ENCODE measurements at places on chromosomes 13 and 19.

DNA sequence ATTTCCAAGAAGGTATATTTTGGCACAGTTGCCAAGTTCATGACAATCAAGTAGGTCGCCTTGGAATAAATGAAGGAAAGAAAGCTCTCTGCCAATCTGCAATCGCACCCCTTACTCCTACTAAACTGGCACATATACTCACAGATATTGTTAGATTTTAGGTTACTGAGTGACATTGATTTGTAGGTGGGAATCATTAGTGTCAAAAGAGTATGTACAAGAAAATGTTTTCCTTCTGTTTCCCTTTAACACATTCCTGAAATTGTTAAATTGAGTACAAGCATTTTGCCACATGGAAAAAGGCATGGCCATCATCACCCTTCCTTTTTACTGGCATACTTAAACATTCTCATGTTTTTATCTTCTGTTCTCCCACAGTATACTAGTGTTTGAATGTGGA, 2868.3 kb upstream of the PCDH20 start:
- DNase-seq, result no peak

DNA sequence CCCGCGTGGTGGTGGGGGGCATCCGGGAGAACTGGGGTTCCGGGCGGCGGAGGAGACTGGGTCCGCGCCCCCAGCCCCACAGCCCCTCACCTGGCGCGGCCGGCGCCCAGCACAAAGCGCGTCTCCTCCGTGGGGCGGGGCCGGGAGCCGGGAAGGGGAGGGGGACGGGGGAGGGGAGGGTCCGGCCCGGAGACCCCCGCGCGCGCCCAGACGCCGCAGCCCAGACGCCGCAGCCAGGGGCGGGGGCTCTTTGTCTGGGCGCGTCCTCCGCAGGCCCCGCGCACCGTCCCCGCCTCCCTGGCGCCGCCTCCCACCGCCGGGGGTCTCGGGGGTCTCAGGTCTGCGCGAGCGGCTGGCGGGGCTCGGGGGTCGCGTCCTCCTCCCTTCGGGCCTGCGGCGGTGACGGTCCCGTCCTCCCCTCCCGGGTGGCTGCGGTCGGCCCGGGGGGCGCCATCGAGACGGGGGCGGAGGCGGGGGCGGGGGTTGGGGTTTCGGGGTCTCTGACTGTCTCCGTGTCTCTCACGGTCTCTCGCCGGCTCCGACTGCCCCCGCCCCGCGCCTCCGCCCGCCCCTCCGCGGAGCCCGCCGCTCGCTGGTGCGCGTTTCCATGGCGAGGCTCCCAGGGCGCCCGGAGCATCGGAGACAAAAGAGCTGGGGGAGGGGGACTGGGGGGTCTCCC, at the start of gene PLPPR3:
TSS of gene PLPPR3 (minus strand) at position 131 of the 679 bp plus-strand sequence. CDS start 396 bp downstream, outside the sequence.
- DNase-seq, result no peak

GRCh38 chr19:53703361-53703760, 71.6 kb downstream of the DPRX start:
- DNase-seq, result no peak

- DNase-seq, result no peak
These were observed 2275.0 kb upstream of the PCDH20 start for GRCh38 chr13:63690672-63691071.

GRCh38 chr19:40321566-40322270, 26.5 kb downstream of the C19orf47 start:
- no peak for DNase-seq

DNA sequence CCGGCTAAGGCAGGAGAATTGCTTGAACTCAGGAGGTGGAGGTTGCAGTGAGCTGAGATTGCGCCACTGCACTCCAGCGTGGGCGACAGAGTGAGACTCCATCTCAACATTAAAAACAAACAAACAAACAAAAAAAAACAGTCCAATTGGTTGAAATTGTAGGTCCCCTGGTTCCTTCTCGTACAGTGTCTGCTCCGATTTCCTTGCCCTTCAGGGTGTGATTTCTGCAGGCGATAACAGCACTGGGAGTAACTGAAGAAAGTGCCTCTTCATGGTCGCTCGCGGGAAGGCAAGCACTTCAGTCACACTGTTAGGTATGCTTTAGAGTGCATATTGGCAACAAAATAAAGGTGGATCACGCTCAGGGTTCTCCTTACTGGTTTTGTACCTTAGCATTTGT, 39.7 kb downstream of the TPT1 start:
- DNase-seq, result no peak

- DNase-seq, result no peak
These were observed 28.0 kb downstream of the UPF1 start for GRCh38 chr19:18859676-18860301.

- no peak for DNase-seq
These were observed 101.8 kb upstream of the ZNF98 start for GRCh38 chr19:22523940-22524339.

GRCh38 chr13:22320991-22321390, 650.1 kb downstream of the FGF9 start:
- no peak for DNase-seq

- DNase-seq, result no peak
These were observed 109.1 kb downstream of the NALCN start for GRCh38 chr13:101307181-101307701.

DNA sequence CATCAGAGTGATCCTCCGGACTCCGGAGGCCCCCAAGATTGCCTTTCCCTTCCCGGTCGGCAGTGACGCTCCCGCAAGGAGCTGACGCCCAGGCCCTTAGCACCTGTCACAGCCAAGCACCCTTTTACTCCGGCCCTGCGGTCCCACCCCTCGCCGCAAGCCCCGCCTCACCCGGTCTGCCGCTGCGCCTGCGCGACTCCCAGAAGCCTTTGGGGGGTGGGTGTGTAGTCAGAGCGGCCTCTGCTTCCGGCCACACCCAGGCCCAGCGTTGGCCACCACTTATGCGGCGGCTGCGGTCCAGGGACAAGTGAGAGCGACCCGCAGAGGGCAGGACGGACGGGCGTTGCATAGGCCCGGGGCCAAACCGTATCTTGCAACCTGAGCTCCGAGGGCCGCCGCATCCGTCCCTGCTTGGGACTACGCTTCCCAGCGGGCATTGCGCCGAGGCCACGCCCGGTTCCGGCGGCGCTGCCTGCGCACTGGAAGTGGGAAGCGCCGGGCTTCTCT, 441 bp upstream of the ZFP28 start:
- peak; percentile 82 for DNase-seq

DNA sequence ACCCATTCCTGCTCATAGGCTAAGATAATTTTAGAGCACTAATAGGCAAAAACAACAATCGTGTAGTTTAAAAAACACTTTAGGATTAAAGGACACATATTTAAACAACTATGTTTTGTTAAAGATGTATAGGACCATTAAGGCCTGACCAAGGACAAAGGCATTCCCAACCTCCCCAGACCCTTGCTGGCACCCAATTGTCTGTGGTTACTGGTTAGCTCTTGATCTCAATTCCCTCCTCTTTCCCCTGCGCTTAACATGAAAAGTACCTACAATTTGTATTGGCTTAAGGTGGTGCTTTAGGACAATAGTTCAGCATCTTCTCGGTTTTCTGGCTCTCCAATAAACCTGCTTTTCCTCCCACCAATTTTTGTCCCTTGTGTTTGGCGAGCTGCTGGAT, 51.0 kb downstream of the TEX26 start:
- DNase-seq, result no peak

- DNase-seq, result no peak
These were observed 89.3 kb downstream of the DIAPH3 start for GRCh38 chr13:60074397-60074796.

DNA sequence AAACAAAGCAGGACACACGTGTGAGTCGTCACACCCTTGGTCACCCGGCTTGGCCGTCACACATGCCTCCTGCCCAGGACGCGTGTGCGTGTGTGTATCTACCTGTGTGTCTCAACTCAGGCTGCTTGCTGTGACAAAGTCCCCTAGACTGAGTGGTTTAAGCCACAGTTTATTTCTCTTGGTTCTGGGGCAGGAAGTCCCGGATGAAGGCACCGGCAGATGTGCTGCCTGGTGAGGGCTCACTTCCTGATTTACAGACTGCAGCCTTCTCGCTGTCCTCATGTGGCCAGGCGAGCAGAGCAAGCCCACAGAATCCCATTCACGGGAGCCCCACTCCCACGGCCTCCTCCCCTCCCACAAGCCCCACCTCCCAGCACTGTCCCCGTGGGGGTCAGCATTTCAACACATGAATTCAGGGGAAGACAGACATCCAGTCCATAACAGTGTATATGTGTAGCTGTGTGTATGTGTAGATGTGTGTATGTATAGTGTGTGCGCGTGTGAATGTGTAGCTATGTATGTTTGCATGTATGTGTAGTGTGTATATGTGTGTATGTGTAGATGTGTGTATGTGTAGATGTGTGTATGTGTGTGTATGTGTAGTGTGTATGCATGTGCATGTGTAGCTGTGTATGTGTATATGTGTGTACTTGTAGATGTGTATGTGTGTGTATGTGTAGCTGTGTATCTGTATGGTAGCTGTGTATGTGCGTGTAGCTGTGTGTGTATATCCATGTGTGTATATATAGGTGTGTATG, 51.5 kb downstream of the MCF2L start:
- DNase-seq, result no peak

- DNase-seq, result no peak
These were observed 73.8 kb upstream of the OLFM4 start for GRCh38 chr13:52954838-52955237.

DNA sequence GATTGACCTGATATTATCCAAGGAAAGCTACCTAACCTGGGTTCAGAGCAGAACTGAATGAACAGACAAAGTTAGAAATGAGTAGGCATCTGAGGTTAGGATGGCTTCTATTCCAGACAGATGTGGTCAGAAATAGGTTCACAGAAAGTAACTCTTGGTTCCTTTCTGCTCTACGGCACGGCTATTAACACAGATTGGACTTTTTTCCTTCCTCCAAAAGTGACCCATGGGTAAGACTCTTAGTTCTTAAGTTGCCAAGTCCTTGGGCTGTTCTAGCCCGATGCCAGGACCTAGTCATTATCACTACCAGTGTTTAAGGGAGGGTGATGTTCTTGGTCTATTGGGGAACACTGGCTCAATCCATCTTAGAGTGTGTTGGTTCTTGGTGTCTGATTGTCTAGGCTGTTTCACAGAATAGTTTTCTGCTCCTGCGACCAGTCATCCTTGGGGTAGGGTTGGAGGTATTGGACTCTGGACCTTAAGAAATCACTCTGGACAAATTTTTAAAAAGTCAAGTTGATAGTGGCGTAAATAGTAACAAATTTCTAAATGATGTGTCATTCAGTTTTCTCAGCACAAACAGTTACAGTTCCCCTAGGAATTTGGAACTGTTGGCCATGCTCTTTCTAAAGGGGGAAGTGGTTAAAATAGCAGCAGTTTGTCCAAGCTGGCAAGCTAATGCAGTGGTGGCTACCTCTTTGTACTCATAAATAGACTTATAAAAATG, 60.1 kb upstream of the MYCBP2 start:
- no peak for DNase-seq

GRCh38 chr13:42876270-42876714, 94.9 kb downstream of the FAM216B start:
- DNase-seq, result no peak

GRCh38 chr19:19406878-19407632, 1.6 kb downstream of the GATAD2A start:
- DNase-seq, result peak; percentile 66

GRCh38 chr19:44752123-44752815, 3.8 kb downstream of the BCL3 start:
- no peak for DNase-seq

DNA sequence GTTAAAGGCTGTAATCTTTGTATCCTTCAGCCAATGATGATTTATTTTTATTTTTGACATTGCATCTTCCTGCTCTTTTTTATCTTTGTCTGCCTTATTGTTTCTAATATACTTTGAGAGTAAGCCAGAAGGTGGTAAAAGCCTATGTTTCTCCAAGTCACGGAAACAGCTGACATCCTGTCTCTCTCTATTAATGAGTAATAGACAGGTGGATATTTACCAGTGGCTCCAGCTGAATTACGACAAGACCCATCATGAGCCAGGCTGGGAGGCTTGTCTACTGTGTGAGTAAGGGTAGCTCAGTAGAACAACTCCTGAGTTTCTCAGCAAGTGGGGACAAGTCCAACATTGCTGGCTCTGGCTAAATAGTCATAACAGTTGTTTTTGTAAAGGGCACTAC, 166.6 kb downstream of the NDFIP2 start:
- no peak for DNase-seq

- DNase-seq, result no peak
These were observed 23.4 kb downstream of the CEBPG start for GRCh38 chr19:33396701-33397535.

GRCh38 chr19:3636506-3636905, 9.9 kb upstream of the CACTIN start:
- no peak for DNase-seq

DNA sequence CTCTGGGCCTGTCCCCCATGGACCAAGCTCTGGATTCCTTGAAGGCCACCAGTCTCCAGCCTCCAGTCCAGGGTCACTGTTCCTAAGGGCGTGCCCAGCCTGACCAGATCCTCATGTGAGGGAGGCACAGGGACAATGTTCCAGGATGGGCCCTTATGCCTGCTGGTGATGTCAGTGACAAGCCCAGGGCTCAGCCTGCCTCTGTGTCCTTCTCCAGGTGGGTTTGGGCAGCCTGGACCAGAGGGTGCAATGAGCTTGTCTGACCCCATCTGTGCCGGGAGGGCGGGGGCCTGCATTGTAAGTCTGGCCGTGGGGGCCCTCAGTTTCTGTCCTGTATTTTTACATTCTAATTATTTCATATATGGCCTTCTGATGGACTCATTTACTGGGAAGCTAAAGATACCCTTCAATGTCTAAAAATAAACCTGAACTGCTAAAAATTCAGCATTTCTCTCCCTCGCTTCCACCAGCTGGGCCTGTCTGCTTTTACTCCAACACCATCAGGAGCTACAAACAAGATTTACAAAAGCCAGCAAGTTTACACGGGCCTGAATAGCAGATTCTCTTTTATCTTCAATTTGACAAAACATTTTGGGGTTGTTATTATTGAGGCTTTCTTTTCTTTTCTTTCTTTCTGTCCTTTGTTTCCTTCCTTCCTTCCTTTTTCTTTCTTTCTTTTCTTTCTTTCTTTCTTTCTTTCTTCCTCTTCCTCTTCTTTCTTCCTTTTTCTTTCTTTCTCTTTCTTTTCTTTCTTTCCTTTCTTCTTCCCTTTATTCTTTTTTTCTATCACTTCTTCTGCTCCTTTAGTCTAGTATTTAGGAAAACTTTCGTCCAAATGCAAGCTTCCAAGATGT, 34.2 kb upstream of the C19orf12 start:
- no peak for DNase-seq

DNA sequence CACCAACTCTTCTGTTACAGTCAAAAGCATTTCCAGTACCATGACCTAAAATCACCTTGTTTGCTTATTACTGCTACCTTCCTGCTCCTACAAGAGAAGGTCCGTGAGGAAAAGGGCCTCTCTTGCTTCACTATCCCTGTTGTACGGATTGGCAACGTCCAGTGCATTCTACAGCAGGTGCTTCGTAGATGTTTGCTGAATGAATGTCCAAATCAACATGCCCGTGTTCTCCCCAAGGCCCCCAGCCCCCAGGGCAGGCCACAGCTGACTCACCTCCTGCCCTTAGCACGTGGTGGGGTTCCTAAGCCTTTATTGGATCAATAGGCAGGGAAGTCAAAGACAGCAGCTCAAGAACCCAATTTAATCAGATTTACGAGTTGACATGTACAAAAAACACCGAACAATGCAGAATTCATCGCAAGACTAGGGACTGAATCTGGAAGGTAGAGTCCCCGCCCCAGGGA, 5.5 kb upstream of the NAPA start:
- DNase-seq, result no peak

- no peak for DNase-seq
These were observed 4.1 kb downstream of the ACP4 start for GRCh38 chr19:50794074-50794875.

GRCh38 chr13:20140487-20140886, 20.4 kb downstream of the GJA3 start:
- no peak for DNase-seq

- no peak for DNase-seq
These were observed 2436.5 kb downstream of the PCDH9 start for GRCh38 chr13:64793592-64793991.

GRCh38 chr19:54196536-54196935, 4.1 kb upstream of the RPS9 start:
- no peak for DNase-seq

Measured in T-helper 1 cell (primary cell).